ENCODE measurements at places on chromosomes 16 and 17.

DNA sequence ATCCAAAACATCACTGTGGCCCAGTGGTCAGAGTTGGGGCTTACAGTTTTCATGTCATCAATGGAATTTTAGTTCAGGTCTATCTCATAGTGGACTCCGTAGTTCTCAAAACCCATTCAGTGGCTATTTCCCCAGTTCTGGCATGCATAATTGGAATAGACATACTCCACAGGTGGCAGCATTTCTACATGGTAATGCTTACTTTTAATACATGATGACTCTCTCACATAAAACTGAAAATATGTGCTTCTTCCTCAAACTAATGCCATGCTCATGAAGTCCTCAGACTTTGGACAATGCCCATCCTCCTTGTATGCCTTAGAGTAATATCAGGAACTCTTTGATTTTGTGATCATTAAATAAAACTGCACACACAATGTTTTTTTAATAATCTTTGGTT, 857.4 kb upstream of the GOT2 start:
- DNase-seq = no peak

DNA sequence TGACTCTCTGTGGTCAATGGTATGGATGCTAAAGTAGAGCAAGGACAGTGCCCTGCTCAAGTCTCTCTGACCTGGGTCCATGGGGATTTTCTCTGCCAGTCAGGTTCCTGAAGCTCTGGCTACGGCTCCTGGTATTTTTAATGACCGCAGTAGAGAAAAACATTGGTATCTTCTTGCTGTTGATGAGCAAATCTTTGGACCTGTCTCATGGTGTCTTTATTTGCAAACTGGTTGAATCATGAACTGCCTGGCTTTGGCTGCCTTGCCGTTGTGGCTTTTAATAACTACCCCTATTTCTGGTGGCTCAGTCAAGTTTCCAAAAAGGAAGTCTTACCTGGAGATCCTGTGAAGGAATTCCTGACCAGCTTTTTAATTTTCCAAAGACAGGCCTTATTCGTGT, 8.7 kb downstream of the FAM234A start:
- no peak for DNase-seq

DNA sequence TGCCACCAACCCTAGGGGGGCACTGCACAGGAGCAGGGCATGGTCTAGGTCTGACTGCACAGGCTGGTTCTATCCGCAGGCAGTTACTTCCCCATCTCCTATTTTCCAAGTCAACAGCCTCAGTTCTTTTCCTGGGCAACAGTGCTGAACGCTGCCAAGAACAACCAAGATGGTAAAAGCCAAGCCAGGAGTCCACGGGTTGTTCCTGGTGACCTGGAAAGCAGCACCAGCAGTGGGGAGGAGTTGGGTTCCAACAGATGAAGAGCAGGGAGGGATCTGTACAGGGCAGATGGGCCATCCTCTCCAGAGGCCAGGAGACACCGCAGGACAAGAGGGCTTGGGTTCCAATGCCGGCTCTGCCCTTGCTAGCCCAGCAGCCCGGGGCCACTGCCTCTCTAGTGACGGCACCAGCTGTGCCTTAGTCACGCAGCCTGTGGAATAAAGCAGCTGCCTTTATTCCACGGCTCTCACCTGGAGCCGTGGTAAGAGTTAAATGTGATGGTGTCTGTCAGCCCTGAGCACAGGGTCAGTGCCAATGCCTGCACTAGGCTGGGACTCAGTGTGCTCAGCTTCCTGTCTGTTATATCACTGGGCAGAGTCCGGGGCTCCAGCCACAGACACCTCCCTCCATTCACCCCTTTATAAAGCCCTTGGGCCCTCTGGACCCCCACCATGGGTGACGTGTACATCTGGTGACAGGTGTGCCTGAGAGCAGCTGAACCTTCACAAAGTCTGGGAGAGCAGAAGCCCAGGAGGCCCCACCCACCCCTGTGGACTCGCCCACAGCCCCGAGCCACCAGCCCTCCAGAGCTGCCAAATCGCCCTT, 44.9 kb downstream of the MARF1 start:
- DNase-seq = no peak

DNA sequence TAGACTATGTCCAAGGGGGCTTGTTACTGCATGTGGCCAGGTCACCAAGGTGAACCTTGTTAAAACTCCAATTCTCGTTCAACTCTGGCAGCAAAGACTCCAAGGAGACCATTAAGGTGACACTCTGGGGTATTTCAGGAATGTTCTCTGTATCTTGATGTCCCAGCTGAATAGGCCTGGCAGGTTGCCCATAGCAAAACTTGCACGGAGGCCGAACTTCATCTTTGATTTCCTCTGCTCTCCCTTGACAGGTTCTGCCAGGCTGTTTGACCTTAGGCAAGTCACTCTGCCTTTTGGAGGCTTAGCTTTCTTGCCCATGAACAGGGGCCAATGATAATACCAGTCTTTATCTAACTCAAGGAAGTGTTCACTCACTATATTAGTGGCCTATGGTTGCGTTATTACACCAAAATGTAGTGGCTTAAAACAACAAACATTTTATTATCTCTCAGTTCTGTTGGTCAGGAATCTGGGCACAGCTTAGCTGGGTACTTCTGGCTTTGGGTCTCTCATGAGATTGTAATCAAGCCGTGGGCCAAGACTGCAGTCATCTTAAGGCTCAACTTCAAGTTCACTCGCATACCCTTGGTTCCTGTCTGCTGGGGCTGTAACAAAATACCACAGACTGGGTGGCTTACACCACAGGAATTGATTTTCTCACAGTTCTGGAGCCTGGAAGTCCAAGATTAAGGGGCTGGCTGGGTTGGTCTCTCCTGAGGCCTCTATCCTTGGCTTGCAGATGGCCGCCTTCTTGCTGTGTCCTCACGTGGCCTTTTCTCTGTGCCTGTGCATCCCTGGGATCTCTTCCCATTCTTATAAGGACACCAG, 168.5 kb downstream of the UTP18 start:
- no peak for DNase-seq

DNA sequence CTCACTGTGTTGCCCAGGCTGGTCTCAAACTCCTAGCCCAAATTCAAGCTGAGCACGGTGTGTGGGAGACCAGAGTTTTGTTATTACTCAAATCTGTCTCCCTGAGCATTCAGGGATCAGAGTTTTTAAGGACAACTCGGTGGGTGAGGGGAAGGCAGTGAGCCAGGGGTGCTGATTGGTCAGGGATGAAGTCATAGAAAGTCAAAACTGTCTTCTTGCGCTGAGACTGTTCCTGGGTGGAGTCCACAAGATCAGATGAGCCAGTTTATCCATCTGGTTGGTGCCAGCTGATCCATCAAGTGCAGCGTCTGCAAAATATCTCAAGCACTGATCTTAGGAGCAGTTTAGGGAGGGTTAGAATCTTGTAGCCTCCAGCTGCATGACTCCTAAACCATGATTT, 346.3 kb downstream of the TMEM114 start:
- no peak for DNase-seq

GRCh38 chr16:89121691-89122321, 28.2 kb downstream of the ACSF3 start:
- no peak for DNase-seq

DNA sequence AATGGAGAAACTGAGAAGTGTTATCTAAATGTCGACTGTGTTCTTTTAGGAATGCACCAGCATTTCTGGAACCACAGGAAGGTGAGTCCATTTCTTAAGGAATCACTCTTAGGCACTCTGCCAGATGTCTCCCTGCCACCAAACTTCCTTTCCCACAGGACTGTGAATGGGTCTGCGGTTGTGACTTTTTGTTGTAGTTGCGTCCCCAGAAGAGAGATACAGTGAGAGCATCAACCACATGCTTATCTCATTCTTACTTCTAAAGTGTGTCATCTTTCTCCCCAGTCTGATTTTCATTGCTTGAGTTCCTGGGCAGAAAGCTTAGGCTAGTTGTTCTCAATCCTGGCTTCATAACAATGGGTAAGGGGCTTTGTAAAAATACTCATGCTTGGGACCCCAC, 13.4 kb downstream of the ITPRIPL2 start:
- DNase-seq = no peak

DNA sequence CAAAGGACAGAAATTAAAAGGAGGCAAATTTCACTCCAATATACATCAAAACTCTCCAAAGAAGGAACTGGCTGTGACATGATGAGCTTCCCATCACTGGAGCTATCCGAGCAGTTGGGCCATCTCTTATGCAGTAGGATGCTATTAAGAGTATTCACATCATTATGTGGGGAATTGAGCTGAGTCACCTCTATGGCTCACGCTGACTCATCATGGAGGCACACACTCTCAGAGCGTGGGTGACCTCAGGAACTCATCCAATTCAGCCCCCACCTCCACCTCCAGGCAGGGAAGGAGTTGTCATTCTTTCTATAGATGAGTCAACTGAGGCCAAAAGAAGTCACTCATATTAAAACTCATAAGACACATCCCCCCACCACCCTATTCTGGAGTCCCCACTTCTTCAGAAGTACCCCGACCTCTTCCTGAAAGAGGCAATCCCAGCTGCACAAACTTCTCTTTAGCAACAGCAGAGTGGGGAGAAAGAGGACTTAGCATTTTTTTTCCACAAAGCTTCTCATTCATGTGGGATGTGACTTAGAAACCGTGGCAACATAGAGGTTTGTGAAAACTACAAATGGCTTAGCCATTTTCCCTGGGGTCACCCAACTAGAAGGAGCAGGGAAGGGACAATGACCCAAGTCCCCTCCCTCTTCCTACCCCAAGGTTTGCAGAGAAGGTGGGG, 32.5 kb downstream of the ABCC12 start:
- no peak for DNase-seq

DNA sequence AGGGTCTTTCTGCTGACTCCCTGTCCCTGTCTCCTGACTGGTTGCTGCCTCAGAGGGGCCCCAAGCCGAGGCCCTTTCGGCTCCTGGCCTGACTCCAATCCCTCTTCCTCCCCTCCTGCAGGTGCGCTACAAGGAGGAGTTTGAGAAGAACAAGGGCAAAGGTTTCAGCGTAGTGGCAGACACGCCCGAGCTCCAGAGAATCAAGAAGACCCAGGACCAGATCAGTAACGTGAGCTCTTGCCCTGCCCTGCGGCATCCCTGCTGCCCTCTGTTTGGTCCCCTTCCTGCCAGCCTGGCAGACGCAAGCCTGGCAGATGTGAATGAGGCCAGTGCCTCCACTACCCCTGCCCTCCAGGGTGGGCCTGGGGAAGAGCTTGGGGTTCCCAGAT, 27.1 kb upstream of the LASP1NB start:
- no peak for DNase-seq

All from GM12891 (cell line).